LHCN-M2 (cell line): ENCODE measurements at places on chromosomes 6 and 20. TPM values are rescaled to one million over a fixed set of nuclear protein-coding genes. Genes with fewer than 3 reads are reported as not detected.

AAR2 gene
- 26.6 and 29.1 TPM in 2 replicates for total RNA-seq

NNAT gene
- 0.26 TPM in 1 of 2 replicates, not detected in the other for total RNA-seq

CDH26 gene
- total RNA-seq, result 0.06 TPM in 1 of 2 replicates, not detected in the other

RGS19 gene
- total RNA-seq, result 26.9 and 34.5 TPM in 2 replicates

ZBTB12 gene
- total RNA-seq, result 1.2 and 3.0 TPM in 2 replicates

TBC1D7 gene
- total RNA-seq, result 10.6 and 18.1 TPM in 2 replicates

WFDC10B gene
- total RNA-seq, result 0.38 TPM in 1 of 2 replicates, not detected in the other

PAX1 gene
- not detected in 2 replicates for total RNA-seq

JARID2 gene
- total RNA-seq, result 3.8 and 4.6 TPM in 2 replicates

MRAP2 gene
- 0.23 and 0.51 TPM in 2 replicates for total RNA-seq

LY6G6F gene
- not detected in 2 replicates for total RNA-seq

TCEA2 gene
- 30.7 and 41.1 TPM in 2 replicates for total RNA-seq

TXLNB gene
- 1.2 and 2.1 TPM in 2 replicates for total RNA-seq

SPATA25 gene
- total RNA-seq, result 0.69 and 4.1 TPM in 2 replicates

CAP2 gene
- 35.6 and 45.1 TPM in 2 replicates for total RNA-seq

ME1 gene
- total RNA-seq, result 6.4 and 8.1 TPM in 2 replicates

RCAN2 gene
- 0.58 and 0.86 TPM in 2 replicates for total RNA-seq

CAPN11 gene
- 0.06 TPM in 1 of 2 replicates, not detected in the other for total RNA-seq

ADAM33 gene
- 0.11 and 0.13 TPM in 2 replicates for total RNA-seq

PTGIS gene
- total RNA-seq, result 0.19 and 0.92 TPM in 2 replicates

PKIG gene
- 9.8 and 11.1 TPM in 2 replicates for total RNA-seq

ZSCAN16 gene
- total RNA-seq, result 1.0 and 2.2 TPM in 2 replicates

NHLRC1 gene
- total RNA-seq, result 1.5 and 3.3 TPM in 2 replicates

SLC22A23 gene
- 0.77 and 1.6 TPM in 2 replicates for total RNA-seq

GRM1 gene
- under 0.01 and 0.06 TPM in 2 replicates for total RNA-seq

SYCP2L gene
- total RNA-seq, result 0.06 TPM in 1 of 2 replicates, not detected in the other

TFAP2A gene
- total RNA-seq, result 0.06 and 0.29 TPM in 2 replicates

MCUR1 gene
- total RNA-seq, result 15.0 and 16.8 TPM in 2 replicates

ENPP1 gene
- total RNA-seq, result 24.8 and 26.5 TPM in 2 replicates

SRC gene
- 7.5 and 7.8 TPM in 2 replicates for total RNA-seq

SLC17A1 gene
- not detected in 2 replicates for total RNA-seq

SNTA1 gene
- 26.2 and 29.7 TPM in 2 replicates for total RNA-seq

ID4 gene
- not detected in 2 replicates for total RNA-seq

MYCT1 gene
- 0.19 TPM in 1 of 2 replicates, not detected in the other for total RNA-seq

CENPW gene
- 17.8 and 22.0 TPM in 2 replicates for total RNA-seq

LPIN3 gene
- 15.3 and 19.1 TPM in 2 replicates for total RNA-seq

OR2J3 gene
- total RNA-seq, result not detected in 2 replicates

RIPOR3 gene
- 0.13 TPM in 1 of 2 replicates, not detected in the other for total RNA-seq

YWHAB gene
- 82.3 and 95.3 TPM in 2 replicates for total RNA-seq

HCRTR2 gene
- total RNA-seq, result not detected in 2 replicates

PERP gene
- total RNA-seq, result 0.63 and 0.96 TPM in 2 replicates

SLC52A3 gene
- not detected in 2 replicates for total RNA-seq

SMLR1 gene
- total RNA-seq, result not detected in 2 replicates

CST7 gene
- not detected in 2 replicates for total RNA-seq

SPATS1 gene
- total RNA-seq, result not detected in 2 replicates

HINT3 gene
- total RNA-seq, result 9.7 and 10.9 TPM in 2 replicates

ANGPT4 gene
- total RNA-seq, result not detected in 2 replicates

ARMC12 gene
- total RNA-seq, result 0.29 TPM in 1 of 2 replicates, not detected in the other

NT5E gene
- total RNA-seq, result 762 and 846 TPM in 2 replicates
